Cerebellum (tissue), 4 donors: ENCODE measurements at places on chromosomes 12 and 14. TPM values are rescaled to one million over a fixed set of nuclear protein-coding genes. Genes with fewer than 3 reads are reported as not detected.

Gene LPAR5
- 0.82 TPM for total RNA-seq

DNA sequence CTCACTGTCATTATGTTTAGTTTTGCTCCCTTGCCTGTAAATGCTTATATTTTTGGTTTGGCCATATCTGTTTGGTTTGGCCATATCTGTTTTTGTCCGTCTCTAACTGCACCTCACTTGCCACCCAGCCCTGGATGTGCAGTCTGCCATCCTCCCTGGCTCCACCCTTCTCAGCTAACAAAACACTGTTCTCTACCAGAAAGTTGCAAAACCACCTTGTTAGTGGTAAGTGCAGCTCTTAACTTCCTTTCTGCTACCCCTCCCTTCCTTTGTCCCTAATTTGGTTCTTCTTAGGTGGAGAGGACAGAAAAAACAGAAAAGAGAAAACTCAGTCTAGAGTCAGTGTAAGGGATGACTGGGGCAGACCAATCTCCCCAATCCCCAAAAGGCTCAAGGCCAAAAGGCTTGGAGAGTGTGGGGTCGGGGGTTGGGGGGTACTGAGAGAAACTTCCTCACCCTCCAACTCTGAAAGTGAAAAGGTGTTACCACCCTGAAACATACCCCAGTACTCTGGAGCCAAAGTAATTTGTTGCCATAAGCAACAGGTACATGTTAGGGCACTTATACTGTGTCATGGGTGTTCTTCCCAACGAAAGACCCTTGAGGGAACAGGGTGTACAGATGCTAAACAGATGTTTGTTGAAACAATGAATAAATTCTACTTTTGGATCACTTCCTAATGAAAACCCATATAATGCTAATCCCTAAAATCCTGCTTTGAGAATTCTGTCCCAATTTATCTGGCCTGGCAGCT lies 5.0 kb downstream of the BIN2 start:
- DNase-seq = no peak

DNA sequence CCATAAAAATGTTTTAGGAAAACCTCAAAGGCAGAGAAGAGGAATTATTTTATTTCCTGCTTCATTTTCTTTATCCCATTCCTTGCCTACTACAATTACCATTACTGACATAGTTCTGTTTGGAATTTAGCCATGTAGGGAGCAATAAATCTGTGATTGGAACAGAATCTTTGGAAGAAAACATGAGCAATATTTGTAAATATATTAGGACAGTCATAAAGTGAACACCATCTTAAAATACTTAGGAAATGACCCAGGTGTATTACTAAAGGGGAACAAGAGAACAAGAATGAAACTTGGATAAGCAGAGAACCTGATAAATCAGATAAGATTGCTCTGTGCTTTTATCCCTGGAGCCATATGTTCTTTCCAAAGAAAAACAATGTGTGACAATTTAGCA lies 1326.0 kb upstream of the FLRT2 start:
- no peak for DNase-seq

- no peak for DNase-seq
Observed at GRCh38 chr12:94255006-94255405, 106.6 kb downstream of the PLXNC1 start.

DNA sequence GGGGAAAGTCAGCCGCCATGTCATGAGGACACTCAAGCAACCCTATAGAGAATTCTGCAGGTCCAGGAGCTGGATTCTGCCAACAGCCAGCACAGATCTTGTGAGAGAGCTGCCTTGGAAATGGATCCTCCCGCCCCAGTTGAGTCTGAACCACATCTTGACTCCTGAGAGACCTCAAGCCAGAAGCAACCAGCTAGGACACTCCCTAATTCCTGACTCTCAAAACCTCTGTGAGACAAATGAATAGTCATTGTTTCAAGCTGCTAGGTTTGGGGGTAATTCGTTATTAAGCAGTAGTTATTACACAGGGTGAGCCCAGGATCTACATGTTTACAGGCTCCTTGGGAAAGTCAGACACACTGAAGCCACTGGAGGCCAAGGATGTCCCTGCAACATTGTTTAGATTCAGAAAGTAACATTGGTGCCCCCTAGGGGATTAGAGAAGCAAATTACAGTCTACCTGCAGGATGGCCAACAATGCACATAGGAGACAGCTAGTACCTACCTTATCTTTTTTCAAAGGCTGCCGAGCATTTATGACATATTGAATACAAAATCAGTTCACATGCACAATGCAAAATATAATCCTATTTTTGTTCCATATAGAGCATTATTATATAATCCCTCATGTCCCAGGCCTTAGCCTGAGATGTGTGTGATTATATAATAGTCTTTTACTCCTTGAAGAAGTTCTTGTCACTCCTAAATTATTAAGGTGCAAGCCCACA lies 57.9 kb upstream of the FICD start:
- peak; percentile 84 for DNase-seq

GRCh38 chr14:22820731-22821130 lies 5.5 kb upstream of the SLC7A7 start:
- DNase-seq = no peak

Gene PTCSC3
- total RNA-seq = not detected

DNA sequence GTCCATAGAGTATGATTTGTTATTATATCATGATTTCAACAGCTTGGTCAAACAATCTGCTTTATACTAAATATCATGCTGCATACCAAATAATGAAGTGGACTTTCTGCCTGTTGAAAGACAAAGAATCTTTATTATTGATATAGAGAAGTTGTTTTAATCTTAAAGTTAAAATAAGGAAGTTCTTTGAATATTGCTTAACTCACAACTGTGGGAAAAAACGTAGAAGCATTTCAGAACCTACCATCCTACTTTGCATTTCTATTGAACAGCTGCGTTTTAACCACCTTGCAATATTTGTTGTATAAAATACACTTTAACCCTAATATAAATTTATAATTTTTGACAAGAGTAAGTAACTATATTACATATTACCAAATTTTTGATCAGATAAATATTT lies 22.9 kb upstream of the ARL1 start:
- no peak for DNase-seq

Gene KCNC2
- total RNA-seq = 20.2 TPM

DNA sequence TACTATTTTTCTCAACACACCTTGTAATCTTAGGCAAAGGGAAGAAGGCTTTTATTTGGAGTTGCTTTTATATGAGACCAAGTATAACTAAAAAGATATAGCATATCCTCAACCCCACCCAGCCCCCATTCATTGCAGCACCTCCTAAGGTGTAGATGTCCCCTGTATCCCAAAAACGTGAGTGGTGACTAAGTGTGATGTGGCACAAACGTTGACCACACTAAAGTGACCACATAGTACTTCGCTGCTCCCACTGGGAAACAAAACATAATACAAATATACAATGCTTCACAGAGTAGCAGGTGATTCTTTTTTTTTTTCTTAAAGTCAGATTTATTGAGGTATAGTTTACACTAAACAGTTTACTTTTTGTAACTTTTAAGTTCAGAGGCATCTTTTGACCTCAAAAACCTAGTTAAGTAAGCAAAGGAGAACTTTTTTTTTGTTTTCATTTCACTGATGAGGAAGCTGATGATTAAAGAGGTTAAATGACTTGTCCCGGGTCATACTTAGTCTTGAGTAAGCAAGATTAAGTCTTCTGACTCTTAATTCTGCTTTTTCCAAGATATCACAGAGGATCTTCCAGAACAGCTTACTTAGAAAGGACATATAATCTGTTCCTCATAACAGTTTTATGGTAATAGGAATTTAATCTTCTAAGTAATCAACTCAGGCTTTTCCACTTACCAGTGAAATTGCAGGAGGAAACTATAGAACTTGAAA lies 245.2 kb upstream of the PLEKHG7 start:
- no peak for DNase-seq

DNA sequence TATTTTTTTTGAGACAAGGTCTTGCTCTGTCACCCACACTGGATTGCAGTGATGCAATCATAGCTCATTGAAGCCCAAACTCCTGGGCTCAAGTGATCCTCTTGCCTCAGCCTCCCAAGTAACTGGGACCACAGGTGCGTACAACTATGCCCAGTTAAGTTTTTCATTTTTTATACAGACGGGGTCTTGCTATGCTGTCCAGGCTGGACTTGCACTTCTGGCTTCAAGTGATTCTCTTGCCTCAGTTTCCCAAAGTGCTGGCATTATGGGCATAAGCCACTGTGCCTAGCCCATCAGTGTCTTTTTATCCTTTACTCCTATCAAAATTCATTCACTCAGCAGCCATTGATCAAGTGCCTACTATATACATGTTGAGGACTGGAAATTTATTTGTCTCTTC lies 9.0 kb downstream of the PTPN11 start:
- DNase-seq = no peak

DNA sequence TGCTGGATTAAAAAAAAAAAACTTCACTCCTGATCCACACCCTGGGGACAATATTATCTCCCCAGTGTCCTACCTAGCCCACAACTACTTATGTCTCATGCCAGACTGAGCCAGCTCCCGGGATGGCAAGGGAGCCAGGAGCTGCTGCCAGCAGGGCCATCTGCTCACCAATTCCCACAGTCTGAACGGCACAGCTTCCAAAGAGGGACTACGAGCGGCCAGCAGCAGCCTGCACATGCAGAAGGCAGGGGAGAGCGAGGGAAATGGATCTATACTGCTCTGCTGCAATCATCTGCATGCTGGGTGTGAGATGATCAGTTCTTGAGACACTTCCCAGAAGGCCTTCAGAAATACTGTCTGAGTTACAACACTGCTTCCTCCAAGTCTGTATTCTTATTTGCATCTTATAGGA lies 11.1 kb downstream of the SSH1 start:
- peak; percentile 92 for DNase-seq
